ENCODE measurements at places on chromosomes 4 and X. TPM values are rescaled to one million over a fixed set of nuclear protein-coding genes. Genes with fewer than 3 reads are reported as not detected.
A peak's percentile ranks its signal among the peaks of the same experiment; 100 is the strongest.

- DNase-seq, result peak; percentile 23
Measured at GRCh38 chr4:37793562-37793961, 32.9 kb upstream of the PGM2 start.

Gene CTAG2
- not detected for total RNA-seq

DNA sequence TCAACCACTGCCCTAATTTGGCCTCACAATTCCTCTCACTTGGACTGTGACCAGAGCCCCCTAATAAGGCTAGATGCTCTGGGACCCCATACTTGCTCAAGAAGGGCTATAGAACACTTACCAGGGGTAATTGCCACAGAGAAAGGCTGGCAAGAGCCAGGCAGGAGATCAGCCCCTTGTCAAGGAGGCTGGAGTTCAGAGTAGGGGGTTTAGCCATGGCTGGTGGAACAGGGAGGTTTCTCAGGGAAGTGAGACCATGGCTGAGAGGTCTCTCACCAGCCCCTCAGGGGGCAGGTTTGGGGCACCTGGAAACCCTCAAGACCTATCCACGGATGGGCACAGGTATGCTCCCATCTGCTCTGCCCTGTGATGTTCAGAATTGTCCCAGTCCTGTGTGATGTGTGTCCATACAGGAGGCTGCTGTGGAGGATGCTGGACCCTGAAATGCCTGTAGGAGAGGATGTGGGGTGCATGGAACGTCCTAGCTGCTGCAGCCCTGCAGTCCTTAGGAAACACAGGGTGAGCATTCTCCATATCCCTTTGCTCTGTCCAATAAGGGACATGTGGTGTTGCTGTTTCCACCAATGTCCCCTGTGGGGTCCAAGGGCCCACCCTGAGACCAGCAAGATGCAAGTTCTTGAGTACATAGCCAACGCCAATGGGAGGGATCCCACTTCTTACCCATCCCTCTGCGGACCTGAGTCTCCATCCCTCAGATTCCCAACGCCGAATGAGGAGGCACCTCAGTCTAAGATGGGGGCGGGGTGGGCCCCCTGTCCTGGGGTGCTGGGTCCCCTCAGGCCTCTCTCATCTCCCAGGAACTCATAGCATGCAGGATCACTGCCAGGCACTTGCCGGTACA, 16.4 kb upstream of the HSFX1 start:
- DNase-seq, result no peak

Gene PTTG2
- 0.64 TPM for total RNA-seq

GRCh38 chr4:125317525-125317877, 2.7 kb downstream of the FAT4 start:
- DNase-seq, result peak; percentile 43

DNA sequence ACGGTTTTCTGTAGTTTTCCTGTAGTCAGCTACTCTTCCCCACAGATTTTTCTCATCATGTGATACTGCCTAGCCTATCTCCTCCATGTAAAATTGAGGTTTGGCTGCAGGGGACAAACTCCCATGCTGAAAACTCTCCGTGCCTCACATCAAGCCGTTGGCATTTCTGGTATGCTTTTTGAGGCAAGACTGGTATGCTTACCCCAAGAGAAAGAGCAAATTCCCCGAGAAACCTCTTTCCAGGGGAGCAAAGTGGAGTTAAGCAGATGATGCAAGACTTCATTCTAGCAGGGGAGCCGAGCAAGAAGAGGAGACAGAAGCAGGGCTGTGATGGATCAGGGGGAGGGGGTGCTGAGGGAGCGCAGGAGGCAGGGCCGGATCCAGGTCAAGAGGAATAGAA, 4.8 kb downstream of the SOWAHD start:
- DNase-seq, result peak; percentile 58

DNA sequence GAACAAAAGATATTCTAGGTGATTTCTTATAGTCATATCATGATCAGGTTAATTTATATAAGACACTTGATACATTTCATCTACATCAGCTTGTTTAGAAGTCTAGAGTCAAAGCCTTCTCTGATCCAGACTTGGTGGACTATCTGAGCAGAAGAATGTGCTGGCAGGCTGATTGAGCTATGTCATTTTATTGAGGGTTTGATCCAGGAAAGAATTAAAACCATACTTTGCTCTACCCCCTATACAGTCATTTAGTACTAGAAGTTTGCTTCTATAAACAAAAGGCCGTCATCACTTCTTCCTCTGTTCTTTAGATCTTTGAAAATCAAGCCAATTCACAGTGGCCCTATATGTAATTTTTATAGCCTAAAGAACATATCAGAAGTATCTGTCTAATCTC, 173.1 kb upstream of the PITX2 start:
- DNase-seq, result no peak

GRCh38 chrX:78111140-78111931, 7.3 kb downstream of the PGK1 start:
- DNase-seq, result no peak

Gene EGFL6
- total RNA-seq, result 0.32 TPM

- no peak for DNase-seq
Measured at GRCh38 chrX:142998447-142999198, 27.1 kb upstream of the SPANXN4 start.

GRCh38 chrX:18966624-18967023, 17.3 kb downstream of the PHKA2 start:
- DNase-seq, result no peak

Gene PAGE1
- not detected for total RNA-seq

GRCh38 chr4:122583906-122584305, 37.0 kb downstream of the IL21 start:
- DNase-seq, result peak; percentile 84

DNA sequence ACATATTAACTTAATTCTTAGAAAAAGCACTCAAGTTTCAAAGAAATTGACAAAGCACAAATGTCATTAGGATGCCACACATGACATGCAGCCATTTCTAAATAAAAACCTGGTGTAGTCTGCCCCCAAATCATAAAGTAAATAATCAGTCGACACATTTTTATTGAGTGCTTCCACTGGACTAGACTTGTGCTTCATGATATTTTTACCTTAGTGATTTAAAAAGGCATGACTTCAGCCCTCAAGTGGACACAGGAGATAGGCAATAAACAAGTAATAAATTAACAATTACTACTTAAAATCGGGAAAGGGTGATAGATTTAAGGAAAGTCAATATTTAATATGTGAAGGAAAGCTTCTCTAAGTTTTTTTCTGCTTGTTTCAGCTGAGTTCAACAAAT, 7.6 kb downstream of the TRAM1L1 start:
- no peak for DNase-seq

- DNase-seq, result peak; percentile 49
Measured at GRCh38 chr4:100738196-100739165, 220.7 kb upstream of the EMCN start.

DNA sequence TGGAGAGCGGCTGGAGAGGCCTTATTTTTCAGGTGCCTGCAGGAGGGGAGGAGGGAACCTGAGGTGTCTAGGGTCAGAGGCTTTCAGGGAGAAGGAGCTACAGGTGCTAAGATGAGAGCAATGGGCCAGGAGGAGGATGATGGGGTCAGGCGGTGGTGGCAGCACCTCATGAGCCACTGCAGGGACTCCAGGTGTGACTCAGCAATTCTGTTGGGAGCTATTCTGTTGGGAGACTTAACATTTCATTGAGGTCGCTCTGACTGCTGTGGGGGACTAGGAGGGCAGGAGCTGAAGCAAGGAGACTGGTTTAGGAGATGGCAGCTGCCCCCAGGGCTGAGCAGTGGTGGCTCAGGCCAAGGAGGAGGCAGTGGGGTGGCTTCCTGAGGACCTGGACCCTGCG, 65.0 kb downstream of the CLDN34 start:
- DNase-seq, result no peak

Gene C4orf36
- total RNA-seq, result 1.3 TPM

Gene TEX13B
- not detected for total RNA-seq

Gene MAGEA12
- not detected for total RNA-seq

- no peak for DNase-seq
Measured at GRCh38 chr4:147617841-147618691, 869 bp downstream of the TMEM184C start.

GRCh38 chrX:10833299-10834169, 213.1 kb upstream of the MID1 start:
- peak; percentile 21 for DNase-seq

- peak; percentile 85 for DNase-seq
Measured at GRCh38 chr4:38062088-38062775, 102.0 kb downstream of the PTTG2 start.

- DNase-seq, result no peak
Measured at GRCh38 chrX:71198066-71198465, 25.0 kb upstream of the GJB1 start.

DNA sequence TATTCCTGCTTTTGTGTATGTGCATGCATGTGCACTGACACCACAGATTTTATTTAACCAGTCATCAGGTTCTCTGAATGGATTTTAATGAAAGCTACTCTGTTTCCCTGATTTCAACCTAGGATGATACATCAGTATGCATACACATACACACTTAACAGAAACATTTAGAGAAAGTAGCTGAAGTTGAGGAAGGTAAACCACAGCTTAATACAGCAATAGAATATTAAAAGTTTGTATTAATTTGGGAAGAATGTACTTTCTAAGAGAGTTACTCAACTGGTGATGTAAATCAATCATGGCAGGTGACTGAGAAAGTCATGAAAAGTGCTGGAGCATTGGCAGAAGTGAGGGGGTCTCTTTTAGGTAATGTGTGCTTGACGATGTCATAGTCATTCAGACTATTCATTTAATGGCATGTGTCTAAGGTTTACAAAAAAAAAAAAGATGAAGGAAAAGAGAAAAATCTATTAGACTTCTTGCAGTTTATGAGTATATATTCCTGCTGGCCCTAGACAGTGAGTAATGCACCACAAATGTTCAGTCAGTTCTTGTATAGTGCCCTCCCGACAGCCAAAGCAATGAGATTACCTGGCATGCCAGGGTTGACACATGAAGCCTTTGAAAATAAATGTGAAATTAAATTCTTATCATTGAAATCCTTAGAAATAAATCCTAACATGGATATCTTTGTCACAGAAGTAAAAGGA, 187.6 kb downstream of the RAPGEF2 start:
- peak; percentile 28 for DNase-seq
